ENCODE measurements at places on chromosomes 6 and 20. TPM values are rescaled to one million over a fixed set of nuclear protein-coding genes. Genes with fewer than 3 reads are reported as not detected.
A peak's percentile ranks its signal among the peaks of the same experiment; 100 is the strongest.

Gene ANKRD66
- total RNA-seq: not detected

Gene TMEM244
- not detected for total RNA-seq

Gene PDYN
- total RNA-seq: not detected

Gene TSHZ2
- 1.3 TPM for total RNA-seq

GRCh38 chr6:5782783-5783547 is 223.8 kb downstream of the NRN1 start:
- peak; percentile 13 for DNase-seq

DNA sequence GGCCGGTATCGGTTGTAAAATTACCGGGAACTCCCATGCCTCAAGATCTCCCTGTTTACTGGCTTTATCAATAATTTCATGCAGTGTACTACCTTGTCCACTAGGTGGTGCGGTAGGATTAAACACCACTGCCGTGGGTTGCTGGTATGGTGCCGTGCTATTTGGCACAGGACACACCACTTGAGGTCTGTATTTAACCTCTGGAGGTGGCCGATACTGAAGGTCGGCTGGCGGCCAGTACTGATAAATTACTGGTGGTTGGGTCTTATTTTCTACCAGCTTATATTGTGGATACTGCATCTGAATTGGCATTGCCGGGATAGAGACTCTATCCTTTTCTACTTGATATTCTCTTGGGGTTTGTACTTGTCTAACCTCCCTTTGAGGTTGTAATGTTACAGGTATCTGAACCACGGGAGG is 14.3 kb upstream of the PTCRA start:
- peak; percentile 69 for DNase-seq

GRCh38 chr6:76593668-76594067 is 521.2 kb upstream of the IMPG1 start:
- no peak for DNase-seq

- DNase-seq: no peak
Observed at GRCh38 chr6:147759093-147759492, 250.6 kb downstream of the SAMD5 start.

DNA sequence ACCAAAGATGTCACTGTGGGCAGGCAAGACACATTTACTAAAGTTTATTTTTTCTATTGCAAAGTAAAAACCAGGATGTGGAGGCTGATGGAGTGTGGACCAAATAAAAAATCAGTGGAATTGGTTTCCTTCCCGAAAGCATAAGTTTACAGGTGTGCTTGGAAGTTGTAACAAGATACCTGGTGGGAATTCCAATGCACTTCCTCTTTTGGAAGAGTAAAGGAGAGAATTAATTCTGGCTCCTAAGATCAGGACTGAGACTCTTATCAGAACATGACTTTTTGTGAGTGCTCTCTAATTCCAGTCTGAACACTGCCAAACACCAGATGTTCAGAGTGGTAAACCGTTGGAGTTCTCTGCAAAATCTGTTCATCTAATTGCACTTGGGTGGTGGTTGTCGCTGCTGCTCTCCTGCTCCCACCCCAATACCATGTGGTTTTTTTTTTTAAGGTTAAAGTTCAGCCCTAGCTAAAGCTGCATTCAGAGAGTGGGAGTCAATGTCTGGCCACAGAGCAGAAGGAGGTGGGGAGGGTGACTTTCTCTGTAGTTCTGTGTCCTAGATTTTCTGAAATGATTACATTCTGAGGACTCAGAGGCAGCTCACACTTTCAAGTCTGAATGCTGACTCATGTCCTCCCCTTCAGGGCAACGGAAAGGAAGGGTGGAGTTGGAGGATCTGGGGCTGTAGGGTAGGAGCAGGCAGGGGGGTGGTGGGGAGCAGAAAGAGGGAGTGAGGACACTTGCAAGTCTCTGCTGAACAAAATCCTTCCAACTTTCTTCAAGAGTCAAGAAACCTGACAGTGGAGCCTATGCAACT is 275.8 kb upstream of the PRDM1 start:
- DNase-seq: peak; percentile 90

- DNase-seq: no peak
Observed at GRCh38 chr6:70686548-70687133, 19.0 kb downstream of the SMAP1 start.

DNA sequence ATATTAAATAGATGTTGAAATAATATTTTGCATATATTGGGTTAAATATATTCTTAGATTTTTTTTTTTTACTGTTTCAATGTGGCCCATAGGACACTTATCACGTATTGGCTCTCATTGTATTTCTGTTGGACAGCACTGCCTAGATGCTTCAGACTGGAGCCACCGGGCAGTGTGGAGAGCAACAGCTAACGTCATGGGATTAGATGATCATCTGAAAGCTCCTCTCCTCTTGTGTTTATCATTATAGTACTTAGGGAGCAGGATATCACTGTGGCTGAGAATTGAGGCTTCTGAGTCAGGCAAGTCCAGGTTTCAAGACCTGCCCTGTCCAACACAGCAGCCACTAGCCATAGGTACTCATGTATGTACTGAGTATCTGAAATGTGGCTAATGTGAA is 87.4 kb downstream of the ZHX3 start:
- no peak for DNase-seq

DNA sequence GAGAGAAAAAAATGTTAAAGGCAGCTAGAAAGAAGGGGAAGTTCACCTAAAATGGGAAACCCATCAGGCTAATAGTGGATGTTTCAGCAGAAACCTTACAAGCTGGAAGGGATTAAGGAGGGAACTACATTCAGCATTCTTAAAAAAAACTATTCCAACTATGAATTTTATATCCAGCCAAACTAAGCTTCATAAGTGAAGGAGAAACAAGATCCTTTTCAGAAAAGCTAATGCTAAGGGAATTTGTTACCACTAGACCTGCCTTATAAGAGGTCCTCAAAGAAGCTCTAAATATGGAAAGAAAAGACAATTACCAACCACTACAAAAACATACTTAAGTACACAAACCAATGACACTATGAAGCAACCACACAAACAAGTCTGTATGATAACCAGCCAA is 59.2 kb upstream of the SLC35F1 start:
- no peak for DNase-seq

DNA sequence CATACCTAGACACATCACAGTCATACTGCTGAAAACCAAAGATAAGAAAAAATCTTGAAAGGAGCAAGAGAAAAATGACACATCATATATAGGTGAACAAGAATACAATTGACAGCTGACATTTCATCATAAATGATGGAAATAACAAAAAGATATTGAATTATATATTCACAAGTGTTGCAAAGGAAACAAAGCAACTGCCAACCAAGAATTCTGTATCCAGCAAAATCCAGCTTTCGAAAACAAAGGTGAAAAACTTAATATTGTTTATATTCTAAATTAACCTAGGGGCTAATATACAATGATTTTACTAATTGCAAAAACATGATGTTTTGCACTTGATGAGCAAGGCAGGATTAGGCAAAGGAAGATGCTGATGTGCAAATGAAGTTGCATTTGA is 84.3 kb downstream of the MOXD1 start:
- DNase-seq: no peak

GRCh38 chr20:57322476-57322875 is 7.1 kb upstream of the SPO11 start:
- no peak for DNase-seq

GRCh38 chr6:165298402-165298801 is 11.0 kb downstream of the C6orf118 start:
- no peak for DNase-seq
